ENCODE measurements at places on chromosomes 3 and 15. TPM values are rescaled to one million over a fixed set of nuclear protein-coding genes. Genes with fewer than 3 reads are reported as not detected.

TLR9 gene
- total RNA-seq: not detected

NR2E3 gene
- total RNA-seq: not detected

P3H2 gene
- 27.8 TPM for total RNA-seq

DNA sequence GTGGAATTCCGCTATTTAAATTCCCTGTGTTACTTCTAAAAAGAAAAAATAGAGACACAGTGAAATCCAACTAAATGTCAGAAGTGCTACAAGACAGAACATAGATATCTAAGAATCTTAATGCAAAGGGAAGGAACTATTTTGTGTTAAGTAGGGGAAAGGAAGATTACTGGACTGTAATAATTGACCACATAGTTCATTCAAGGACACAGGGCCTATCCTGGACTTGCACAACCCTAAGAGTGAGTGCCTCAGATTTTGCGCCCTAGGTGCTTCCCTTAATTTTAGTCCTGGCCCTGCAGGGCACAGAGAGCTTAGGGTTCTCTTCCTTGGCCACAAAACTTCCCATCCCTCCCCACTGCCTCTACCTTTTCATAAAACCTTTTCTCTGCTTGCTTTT is 3.5 kb upstream of the IL20RB start:
- DNase-seq: no peak

DNA sequence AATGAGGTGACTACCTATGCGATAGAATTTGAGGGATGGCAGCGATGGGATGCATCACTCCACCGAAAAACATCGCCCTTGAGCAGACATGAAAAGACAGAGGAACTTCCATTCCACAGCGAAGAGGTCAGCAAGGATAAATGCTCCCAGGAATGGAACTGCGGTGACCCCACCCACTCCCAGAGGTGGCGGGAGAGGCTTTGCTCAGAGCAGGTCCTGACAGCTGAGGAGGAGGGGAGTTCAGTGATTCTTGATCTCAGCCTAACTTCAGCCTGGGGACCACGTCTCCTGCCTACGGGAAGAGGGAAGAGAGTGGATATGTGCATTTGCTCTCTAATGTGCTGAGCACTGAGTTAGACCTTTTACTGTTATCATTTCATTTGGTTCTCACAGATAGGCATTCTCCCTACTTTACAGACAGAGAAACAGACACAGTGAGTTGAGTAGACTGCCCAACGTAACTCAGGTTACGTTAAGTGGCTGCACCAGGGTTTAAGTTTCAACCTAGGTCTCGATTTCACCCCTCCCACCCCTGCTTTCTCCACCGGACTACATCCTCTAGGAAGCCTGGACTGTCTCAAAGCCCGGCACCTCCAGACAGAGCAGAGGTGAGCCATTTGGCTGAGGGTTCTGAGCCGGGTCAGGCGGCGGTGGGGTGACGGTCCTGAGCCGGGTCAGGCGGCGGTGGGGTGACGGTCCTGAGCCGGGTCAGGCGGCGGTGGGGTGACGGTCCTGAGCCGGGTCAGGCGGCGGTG is 170.0 kb downstream of the RAB11A start:
- DNase-seq: no peak

- no peak for DNase-seq
These were observed 23.2 kb downstream of the ALS2CL start for GRCh38 chr3:46670000-46670890.

GRCh38 chr3:52504977-52505376 is 9.8 kb downstream of the STAB1 start:
- no peak for DNase-seq
